ENCODE measurements at places on chromosomes 12 and 14.

DNA sequence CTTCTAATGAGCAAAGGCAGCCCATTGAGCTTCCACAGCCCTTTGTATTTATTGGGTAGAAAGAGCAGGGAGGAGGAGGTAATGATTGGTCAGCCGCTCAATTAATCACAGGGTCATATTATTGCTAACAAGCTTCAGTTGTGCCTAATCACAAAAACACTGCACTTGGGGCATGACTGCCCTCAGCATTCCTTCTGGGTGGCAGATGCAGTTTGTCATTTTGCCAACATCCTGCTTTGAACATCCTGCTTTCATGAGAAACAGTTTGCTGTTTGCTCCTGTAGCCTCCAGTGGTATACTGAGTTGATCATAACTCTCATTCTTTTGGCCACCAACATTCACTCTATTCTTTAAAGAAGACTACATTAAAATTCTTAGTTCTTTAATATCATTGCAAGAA, 462.9 kb upstream of the MIS18BP1 start:
- no peak for DNase-seq

DNA sequence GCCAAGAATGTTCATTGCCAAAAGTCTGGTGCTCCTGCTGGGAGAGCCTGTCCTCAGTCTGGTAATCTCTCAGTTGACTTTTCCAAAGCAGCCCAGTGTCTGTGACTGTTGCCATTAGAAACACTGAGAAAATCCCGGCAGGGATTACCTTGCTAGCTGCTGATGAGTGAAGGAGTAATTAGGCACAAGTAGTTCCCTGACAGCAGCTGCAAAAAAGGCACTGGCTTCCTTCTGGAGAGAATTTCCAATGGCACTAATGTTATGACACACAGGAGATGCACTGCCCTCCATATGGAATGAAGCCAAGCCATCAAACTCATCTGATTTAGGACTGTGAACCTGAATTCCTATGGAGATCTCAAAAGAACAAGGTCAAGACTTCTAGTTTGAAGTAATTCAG, 1321.2 kb upstream of the SEL1L start:
- DNase-seq: no peak

DNA sequence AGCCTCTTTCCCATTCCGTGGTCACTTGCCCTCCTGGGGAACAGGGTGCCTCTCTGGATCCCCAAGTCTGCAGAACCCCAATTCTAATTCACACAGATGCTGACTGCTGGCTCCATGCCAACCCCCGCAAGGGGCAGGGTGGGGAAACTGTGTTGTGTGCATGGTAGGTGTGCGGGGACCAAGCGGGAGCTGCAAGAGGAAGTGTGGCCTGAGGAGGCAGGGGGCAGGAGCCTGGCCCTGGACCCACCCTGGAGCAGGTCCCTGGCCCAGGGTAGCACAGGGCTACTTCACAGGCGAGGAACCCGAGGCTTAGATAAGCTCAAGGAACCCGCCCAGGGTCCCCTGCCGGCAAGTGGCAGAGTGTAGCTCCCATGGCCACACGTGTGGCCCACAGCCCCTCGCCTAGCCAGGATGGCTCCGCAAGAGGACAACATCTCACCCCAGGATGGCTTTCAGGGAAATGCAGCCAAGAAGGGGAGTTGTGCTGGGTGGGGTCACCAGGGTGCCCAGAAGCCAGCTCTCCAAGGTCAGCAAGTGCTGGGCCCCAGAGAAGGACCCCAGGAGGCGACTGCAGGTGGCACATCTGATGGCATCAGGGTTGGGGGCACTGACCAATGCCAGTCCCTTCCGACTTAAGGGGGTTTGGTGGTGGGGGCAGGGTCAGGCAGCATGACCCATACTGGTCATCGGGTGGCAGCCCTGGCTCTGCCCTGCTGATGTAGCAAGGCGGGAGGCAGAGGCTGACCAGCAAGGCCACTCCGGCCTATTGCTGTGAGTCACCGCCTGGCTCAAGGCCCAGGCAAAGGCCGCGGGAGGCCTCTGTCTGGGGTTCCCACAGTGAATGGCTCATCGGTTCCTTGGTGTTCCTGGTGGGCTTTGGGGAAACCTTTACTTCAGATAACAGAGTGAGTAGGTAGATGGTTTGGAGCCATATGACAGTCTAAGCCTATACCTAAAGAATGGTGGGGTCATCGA, 37.3 kb upstream of the EML1 start:
- no peak for DNase-seq

GRCh38 chr14:91144425-91145145, 30.7 kb downstream of the DGLUCY start:
- DNase-seq: no peak

DNA sequence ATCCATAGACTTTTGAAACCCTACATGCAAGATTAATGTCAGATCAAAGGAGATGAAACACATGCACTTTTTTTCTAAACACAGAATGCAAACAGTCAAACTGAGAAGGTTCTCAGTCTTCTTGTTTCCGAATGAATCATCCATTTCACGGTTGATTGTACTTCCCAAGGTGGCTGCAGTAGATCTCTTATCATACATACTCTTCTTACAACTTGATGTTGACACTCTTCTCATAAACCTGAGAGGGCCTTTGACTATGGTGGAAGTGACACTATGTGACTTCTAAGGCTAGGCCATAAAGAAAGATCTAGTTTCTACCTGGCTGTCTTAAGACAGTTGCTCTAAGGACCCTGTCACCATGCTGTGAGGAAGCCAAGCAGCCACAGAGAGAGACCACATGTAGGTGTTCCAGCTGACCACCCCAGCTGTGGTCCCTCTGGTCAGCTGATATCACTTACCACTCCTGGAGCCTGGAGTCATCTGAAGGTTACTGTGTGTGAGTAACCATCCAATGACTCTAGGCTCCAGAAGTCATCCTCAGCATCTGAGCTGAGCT, 67.2 kb upstream of the HMGA2 start:
- DNase-seq: no peak

DNA sequence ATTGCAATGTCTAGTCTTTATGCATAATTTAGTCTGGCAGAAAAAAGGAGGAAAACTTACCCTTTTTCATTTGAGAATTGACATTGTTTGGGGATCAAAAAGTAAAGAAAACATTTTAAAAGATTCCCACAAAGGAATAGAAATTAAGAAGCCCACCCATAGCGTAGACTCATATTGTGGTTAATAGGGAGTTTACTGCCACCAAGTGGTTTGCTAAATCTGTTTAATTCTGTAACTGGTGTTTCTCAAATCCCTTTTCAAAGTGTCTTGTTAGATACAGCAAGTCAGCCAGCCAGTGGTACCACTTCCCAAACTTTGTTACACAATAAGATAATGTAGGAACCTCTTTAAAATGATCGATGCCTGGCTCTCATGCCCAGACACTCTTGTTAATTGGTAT, 180.3 kb downstream of the IPO8 start:
- no peak for DNase-seq

DNA sequence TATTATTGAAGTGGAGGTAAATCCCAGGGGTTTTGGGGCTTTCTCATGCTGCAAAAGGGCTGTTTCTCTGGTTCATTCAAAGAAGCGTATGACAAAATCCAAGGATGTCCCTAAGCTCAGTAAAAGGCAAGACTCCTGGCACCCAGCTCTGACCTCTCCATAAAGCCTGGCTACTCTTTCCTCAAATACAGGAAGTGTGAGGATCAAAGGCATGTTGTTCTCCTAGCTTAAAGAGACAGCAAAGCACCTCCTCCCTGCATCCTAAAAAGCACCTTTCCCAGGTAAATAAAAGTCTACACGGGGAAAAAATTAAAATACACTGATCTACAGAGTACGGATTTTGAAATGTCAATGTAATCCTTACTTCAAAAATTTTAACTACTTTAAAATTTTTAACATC, 118.6 kb downstream of the LMNTD1 start:
- no peak for DNase-seq
